A673 (cell line): ENCODE measurements at places on chromosomes 12 and 14.

DNA sequence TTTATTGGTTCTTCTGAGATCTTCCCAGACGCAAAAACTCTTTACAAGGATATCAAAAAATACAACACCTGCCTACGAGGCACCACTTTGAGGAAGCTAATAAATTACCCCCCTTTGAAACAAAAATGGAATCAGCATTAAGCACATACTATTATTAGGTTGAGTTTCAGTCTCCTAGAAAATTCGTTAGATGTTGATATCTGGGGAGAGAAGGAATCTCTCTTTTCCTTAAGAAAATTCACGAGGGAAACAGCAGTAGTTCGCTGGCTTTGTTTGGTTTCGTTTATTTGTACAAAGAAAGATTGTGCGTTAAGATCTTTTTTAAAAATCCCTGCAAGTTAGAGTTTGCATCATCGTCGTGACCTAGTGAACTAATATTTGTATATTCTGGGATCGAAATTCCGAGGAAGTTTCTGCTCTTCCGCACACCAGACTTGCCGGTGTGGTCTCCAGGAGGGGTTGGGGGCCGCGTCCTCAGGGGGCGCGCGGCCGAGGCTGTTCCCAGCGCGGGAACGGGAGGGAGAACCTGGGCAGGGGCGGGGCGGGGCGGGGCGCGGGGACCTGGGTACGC lies 12.1 kb downstream of the NKX2-1 start:
- no peak for DNase-seq

GRCh38 chr12:106790020-106790419 lies 15.5 kb downstream of the RIC8B start:
- no peak for DNase-seq

- DNase-seq, result no peak
Observed at GRCh38 chr12:125089083-125089482, 23.8 kb downstream of the AACS start.

DNA sequence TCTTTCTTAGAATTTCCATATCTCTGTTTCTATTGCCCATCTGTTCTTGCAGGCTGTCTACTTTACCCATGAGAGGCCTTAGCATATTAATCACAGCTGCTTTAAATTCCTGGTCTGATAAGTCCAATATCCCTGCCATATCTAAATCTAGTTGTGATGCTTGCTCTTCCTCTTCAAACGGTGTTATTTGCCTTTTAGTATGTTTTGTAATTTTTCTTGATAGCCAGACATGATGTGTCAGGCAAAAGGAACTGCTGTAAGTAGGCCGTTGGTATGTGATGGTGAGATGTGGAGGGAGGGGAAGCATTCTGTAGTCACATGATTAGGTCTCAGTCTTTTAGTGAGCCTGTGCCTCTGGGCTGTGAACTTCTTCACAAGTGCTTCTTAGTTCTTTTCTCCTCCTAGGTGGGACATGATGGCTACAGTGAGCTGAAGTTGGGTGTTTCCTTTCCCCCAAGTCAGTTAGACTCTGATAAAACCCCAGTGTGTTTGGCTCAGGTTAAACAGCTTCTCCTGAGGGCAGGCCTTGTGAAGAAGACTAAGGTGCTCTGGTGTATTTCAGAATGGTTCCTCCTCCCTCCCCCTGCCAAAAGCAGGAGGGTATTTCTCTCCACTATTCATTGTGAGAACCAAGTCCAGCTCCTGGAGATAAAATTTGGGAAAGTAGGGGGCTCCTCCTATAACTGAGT lies 195.9 kb upstream of the PARP11 start:
- DNase-seq, result no peak

GRCh38 chr12:87259391-87259790 lies 769.8 kb downstream of the C12orf50 start:
- no peak for DNase-seq

DNA sequence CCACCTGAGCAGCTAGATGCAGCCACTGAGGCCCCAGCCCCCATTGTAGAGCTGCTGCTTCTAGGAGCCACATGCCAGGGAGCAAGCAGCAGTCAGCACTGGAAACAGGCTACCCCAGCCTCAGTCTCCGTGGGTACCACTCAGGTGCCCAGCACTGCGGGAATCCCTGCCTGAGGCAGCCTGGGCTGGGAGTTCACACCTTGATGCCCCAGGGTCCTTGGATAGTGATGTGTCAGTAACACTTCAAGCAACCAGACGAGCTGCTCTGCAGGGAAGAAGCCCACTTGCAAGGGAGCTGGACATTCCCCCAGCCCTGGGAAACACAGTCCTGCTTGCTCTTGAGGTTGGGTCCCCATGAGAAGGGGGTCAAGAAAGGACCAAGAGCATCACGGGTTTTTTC lies 90.7 kb downstream of the ZFP36L1 start:
- no peak for DNase-seq

GRCh38 chr12:109387425-109388166 lies 39.9 kb downstream of the MYO1H start:
- DNase-seq, result peak; percentile 72

DNA sequence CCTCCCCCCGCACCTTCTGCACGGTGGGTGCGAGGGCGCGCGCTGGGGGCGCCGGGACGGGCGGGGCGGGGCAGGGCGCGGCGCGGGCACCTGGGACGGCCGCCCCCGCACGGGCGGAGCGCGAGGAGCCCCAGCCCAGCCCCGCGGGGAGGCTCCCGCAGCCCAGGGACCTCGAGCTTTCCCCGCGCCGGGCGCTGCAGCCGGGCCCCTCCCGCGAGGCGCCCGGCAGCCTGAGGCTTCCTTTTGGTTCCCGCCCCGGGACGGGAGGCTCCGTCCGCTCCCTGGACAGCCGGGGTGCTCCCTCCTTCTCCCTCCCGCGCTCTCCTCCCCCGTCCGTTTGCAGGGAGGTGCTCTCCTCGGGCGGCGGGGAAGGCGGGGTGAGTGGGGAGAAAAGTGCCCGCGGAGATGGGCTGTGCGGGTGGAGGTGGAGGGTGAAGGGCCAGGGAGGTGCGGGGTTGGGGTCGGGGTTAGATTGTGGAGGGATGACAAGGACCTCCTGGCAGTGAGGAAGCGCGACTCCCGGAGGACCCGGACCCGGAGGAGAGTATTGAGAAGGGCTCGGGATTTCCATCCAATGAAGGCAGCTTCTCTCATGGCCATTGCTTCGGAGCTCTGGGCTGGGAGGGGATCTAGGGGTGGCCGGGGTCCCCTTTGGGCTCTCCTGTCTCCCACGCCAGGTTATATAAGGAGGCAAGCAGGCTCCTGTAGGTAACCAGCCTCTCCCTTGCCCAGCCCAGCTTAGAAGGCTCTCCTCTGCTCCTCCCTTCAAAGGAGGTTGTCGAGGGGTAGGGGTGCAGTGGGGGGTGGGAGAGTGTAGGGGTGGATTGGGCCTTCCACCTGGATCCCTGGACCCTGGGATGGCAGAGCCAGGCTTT lies 645 bp downstream of the JDP2 start:
- DNase-seq, result no peak

- DNase-seq, result no peak
Observed at GRCh38 chr14:68534276-68534675, 258.6 kb downstream of the ZFP36L1 start.

- no peak for DNase-seq
Observed at GRCh38 chr14:49593016-49593415, 5.7 kb upstream of the LRR1 start.

DNA sequence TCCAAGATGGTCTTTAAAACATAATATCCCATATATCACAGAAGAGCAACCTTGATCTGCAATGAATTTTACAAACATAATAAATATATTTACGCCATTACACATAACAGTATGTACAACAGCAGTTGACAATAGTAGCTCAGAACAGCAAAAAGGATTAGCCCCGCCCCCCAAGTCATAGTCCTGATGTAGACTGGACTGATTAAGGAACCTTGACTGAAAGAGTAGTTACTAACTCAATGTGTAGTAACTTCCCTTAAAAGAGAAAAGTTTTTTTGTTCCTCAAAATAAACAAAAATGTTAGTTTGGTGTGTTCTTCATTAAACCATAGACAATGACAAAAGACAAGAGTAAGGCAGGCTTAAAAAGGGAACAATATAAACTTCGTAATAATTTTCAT lies 44.5 kb downstream of the GTF2A1 start:
- DNase-seq, result peak; percentile 8

DNA sequence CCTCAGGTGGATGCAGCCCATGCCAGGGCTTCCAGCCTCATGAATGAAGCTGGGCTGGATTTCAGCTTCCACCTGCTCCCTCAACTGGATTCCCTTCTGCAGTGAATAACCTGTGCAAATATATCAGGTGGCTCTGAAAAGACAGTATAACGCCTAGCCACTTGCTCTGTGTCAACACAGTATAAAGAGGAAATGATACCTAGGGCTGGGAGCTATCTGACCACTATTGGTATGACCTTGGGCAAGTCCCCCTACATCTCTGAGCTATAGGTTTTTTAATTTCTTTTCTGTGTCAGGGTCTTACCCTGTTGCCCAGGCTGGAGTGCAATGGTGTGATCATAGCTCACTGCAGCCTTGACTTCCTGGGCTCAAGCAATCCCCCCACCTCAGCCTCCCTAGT lies 19.8 kb downstream of the ISM2 start:
- no peak for DNase-seq

- peak; percentile 49 for DNase-seq
Observed at GRCh38 chr14:44962334-44963043, 499 bp downstream of the TOGARAM1 start.

- DNase-seq, result no peak
Observed at GRCh38 chr12:91913124-91913523, 232.5 kb downstream of the BTG1 start.

- no peak for DNase-seq
Observed at GRCh38 chr12:103468837-103469236, 26.9 kb downstream of the C12orf42 start.

DNA sequence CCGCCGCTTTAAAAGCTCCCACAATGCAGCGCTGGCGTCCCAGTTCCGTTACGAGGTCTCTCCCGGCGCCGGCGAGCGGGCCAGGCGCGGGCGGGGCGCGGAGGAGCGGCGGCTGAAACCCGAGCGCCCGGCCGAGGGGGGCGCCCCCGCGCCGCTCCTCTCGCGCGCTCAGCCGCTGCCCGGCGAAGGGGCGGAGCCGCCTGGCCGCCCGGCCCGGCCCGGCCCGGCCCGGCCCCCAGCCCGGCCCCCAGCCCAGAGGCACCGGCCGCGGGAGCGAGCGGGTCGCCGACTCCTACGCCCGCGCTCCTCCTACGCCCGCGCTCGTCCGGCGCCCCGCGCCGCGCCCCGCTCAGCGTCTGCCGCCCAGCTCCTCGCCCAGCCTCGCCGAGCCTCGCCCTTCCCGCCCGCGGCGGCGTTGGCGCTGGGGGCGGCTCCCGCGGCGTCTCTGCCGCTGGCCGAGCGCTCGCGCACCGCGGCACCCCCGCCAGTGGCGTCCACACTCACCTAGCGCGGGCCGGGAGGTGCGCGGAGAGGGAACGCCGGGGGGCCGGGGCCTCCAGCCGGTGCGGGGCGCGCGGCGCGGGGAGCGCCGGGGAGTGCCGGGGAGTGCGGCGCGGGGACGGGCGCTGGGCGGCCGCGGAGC lies at the start of gene RASSF8:
RASSF8 (plus strand) TSS at position 255 of the 643 bp plus-strand sequence. CDS start 96,662 bp downstream, outside the sequence.
- DNase-seq, result peak; percentile 79

DNA sequence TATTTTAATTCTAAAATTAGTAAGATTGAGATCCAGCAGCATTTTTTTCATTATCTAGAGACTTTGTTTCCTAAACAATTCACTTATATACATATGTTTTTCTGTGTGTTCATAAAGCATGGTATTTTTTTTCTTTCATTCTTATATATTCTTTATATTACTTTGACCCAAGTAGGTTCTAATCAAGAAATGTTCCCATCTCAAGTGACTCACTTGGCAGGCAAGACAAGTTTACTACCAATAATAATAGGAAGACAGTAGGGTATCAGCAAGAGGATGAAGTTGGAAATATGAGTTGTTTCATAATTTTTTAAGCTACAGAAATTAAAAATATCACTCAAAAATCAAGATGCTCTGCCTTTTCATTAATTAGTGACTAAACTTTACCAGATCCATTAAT lies 613.4 kb upstream of the ATP2B1 start:
- DNase-seq, result no peak

- no peak for DNase-seq
Observed at GRCh38 chr12:22248571-22249115, 85.9 kb downstream of the ST8SIA1 start.

- DNase-seq, result no peak
Observed at GRCh38 chr12:56996793-56997545, 9.4 kb downstream of the ZBTB39 start.

GRCh38 chr14:90603841-90604240 lies 207.0 kb downstream of the CALM1 start:
- DNase-seq, result no peak

GRCh38 chr12:43407816-43408645 lies 144.0 kb downstream of the ADAMTS20 start:
- peak; percentile 7 for DNase-seq

DNA sequence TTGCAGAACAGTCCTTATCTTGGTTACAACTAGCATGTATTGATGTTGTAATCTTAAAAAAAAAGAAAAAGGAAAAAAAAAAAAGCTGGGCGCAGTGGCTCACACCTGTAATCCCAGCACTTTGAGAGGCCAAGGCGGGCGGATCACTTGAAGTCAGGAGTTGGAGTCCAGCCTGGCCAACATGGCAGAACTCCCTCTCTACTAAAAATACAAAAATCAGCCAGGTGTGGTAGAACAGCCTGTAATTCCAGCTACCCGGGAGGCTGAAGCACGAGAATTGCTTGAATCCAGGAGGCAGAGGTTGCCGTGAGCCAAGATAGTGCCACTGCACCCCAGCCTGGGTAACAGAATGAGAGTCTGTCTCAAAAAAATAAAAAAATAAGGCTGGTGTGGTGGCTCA lies 25.6 kb upstream of the TEAD4 start:
- DNase-seq, result no peak

DNA sequence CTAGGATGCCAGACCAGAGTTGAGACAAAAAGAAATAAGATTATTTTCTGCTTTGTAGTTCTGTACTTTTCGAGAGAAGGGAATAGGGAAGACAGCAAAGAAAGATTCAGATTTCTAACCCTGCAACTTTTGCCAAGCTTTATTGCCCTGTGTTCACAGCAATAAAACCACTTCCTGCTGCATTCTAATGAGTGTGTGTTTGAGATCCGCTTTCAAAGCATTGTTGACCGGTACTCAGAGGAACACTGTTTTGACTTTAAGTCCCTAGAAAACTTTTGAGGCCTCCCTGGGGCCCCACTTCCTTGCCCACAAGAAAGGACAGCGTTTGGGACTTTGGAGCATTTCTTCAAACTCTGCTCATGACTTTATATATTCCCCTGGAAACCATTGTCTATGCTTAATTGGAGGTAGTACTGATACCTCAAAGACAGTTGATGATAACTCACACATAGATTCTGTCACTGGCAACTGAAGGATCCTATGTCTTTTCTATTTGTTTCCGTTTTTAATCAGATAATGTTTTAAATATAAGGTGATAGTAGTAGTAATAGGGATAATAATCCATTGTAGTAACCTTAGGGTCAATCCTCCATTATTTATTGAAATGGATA lies 1.3 kb downstream of the RNASE6 start:
- DNase-seq, result peak; percentile 41

GRCh38 chr14:21734457-21735074 lies 60.9 kb upstream of the OR4E1 start:
- DNase-seq, result peak; percentile 88

DNA sequence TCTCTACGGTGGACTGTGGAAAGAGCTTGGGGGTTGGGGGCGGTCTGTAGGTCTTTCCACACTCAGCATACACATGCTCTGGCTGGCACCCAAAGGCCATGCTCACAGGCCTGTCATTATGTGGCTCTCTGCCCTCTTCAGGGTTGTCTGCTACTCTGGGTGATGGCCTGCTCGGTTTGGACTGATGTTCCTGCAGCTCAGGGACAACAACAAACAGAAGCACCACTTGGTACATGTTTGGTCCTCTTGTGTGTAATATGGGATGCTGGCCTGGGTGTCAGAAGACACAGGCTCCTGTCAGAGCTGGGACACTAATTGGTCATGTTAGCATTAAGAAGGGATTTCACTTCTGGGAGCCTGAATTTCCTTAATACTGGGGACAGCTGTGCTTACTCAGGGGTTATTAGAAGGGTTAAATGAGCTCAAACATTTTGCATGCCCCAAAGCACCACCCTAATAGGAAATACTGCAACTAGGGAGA lies 32.7 kb upstream of the SELPLG start:
- no peak for DNase-seq
